Suppressor macrophage (primary cell): ENCODE measurements at places on chromosomes 2 and 18.

- peak; percentile 55 for DNase-seq
Measured at GRCh38 chr18:79634593-79635426, 44.8 kb upstream of the CTDP1 start.

DNA sequence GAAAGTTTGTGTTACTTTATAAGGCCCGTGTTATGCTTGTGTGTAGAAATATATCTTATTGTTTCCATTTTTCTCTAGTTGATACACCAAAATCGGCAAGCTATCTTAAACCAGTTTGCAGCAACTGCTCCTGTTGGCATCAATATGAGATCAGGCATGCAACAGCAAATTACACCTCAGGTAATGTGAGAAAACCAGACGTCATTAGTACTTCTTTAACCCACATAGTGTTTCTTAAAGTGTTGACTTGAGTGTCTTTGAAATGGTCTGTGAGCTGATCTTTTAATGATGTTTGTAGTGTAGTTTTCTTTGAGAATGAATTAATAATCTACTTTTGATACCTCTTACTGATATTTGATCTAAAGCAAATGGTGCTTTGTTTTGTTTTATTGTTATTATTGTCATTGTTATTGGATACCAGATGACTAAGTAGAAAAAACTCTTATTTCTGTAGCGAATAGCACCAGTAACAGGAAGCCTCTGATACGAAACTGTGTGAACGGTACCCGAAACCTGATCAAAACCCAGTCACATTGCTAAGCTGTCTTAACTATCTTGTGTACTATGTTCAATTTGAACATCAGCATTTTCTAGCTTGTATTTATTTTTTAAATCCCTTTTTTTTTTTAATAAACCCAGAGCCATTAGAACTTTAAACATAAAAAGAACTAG is 53.7 kb downstream of the PTRHD1 start:
- DNase-seq = no peak

DNA sequence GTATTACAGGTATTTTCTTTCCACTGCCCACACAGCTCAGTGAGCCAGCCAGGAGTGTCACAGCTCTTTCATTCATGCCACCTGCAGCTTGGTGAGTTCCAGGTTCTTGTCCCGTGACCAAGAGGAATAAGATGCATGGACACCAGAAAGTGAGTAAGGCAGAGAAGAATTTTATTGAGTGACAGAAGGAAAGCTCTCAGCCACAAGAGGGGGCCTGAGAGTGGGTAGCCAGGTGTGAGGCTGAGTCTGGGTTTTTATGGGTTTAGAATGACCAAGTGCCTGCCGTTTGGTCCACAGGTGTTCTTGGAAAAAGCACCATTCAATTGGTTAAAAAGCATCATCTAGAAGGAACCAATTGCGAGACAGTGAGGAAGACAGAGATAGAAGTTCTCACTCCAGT is 1097.1 kb upstream of the SLC39A10 start:
- no peak for DNase-seq

DNA sequence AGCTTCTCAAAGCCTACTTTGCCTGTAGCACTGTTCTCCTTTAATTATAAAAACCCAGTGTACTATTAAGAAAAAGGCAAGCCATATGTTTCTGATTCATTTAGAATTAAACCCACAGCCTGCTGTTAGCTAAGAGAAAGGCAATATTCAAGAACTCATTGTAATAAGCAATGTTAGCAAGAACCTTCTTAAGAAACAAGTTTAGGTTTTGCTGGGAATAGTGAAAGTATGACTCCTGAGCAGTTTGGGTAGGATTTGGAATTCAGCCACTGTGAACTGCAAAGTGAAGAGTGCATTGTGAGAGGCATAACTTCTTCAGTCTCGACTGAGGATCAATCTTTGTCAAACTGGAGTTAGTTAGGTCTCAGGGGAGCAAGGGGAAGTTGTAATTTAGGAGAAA is 206.5 kb upstream of the NT5C1B start:
- DNase-seq = no peak

DNA sequence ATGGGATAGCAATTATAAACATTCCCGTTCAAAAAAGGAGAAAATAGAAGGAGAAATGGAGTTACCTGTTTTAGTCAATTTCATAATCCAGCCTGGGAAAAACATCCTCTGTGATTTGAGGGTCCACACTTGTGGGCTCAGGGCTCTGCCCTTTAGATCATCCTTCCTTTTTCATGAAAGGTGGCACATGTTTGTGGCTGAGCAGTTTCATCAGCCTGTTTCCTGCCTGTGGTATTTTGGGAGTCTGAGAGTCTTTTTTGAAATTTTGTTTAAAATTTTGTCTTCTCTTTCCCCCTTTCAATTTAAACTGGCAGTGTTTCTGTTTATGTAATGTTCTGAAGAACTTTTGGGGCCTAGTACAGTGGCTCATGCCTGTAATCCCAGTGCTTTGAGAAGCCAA is 84.0 kb downstream of the KIAA1328 start:
- DNase-seq = no peak

DNA sequence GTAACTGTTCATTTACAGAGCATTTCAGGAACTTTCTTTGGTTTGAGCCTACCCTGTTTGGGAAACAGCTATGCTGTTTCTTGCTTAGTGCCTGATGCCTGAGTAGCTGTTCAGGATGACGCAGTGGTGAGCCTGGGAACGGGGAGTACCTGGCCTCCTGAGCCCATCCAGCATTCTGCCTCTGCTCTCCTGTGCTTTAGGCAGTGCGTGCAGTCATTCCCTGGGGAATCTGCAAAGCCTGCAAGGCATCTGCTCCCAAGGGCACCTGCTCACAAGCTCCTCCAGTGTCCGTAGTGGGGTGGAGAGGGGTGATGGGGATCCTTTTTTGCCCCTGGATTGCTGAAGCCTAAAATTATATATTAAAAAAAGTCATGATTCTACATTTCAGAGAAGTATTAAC is 68.8 kb downstream of the RAPGEF4 start:
- no peak for DNase-seq

- DNase-seq = no peak
Measured at GRCh38 chr2:207881902-207882301, 112.2 kb upstream of the FZD5 start.

GRCh38 chr2:211724933-211725332 is 813.7 kb downstream of the ERBB4 start:
- no peak for DNase-seq

DNA sequence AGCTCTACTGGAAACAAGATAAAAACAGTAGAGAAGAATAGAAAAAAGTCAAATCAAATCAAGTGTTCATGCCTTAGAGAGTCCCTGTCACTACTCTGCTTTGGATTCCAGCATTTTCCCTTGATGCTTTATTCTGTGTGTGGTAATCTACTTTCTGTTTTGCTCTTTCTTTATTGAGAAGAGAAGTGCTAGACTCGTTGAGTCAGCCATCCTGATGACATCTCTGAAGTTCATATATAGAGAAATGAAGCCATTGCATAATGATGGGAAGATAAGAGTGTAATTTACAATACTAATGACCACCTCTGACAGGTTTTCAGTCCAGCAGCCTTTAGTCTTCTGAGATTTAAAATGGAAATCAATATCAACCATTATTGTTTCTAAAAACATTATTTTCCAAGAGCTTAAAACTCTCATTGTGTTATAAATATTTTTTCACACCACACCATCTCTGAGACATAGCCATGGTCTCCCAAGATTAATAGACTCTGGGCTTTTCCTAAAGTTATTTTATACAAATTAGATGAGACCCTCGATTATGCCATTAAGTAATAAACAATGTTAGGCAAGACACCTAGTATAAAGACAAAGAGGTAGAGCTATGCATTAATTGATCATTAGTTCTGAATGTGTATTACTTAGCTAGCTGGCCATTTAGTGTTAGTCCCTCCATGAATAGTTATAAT is 679.0 kb upstream of the ACVR2A start:
- DNase-seq = no peak

DNA sequence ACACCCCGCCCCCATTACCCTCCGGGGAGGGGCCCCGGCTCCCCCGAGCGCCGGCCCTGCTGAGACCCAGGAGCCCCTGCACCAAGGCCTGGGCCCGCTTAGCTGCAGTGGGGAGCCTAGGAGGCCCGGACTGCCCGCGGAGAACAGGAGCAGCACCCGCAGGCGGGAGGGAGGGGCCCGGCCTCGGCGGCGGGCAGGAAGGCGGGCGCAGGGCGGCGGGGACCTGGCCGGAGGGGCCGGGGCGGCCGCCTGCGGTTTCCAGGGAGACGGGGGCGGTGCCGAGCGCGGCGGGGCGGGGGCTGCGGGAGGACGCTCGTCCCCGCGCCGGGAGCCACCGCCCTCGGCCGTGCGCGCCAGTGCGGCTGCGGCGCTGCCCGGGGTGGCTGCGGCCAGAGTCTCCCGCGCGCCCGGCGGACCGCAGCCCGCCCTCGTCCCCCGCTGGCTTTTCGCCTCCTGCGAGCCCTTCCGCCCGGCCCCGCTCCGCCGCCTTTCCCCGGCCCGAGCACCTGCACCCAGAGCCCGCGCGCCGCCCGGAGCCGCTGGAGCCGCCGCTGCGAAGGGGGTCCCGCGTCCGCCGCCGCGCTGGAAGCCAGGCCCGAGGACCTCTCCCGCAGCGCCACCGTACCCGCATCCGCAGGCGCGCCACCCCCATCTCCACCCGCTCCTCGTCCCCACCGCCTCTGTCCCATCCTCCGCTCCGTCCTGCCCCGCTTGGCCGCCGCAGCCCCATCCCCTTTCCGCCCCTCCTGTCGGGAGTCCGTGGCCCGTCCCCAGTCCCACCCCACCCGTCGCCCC is 17.2 kb downstream of the GPC1 start:
- DNase-seq = peak; percentile 30

DNA sequence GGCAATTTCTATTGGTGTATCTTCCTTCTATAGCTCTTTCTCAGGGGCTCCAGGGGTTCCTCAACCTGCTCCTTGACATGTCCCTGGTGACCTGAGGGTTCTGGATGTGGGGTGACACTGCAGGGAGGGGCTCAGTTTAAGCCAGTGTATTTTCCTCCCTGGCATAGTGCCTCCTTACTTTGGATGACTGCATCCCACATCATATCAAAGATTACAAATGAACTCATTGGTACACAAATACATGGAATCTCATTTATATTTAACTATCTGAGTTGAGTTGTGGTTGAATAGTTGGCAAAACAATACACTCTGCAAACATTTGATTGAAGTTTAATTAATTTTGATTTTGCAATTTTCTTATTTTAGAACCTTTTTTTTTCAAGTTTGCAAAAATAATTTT is 268.2 kb upstream of the SKOR2 start:
- no peak for DNase-seq

DNA sequence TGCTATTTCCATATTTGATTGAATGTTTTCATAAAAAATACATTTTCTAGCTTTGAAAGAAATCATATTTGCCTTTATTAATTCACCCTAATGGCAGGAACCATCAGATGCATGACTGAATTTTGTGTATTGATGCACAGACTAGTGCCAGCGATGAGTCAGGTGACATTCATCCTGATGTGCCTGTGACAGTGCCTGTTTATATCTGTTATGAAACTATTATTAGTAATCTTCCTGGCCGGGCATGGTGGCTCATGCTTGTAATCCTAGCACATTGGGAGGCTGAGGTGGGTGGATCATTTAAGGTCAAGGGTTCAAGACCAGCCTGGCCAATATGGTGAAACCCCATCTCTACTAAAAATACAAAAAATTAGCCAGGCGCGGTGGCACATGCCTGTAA is 170.0 kb downstream of the TSN start:
- DNase-seq = no peak

GRCh38 chr2:176595986-176596385 is 326.7 kb downstream of the MTX2 start:
- no peak for DNase-seq
